Skeletal muscle cell (primary cell): ENCODE measurements at places on chromosomes 11 and 22.

GRCh38 chr11:2217211-2218030 is 45.8 kb upstream of the TH start:
- no peak for DNase-seq

GRCh38 chr11:130370845-130371590 is 56.3 kb upstream of the ZBTB44 start:
- no peak for DNase-seq

- DNase-seq = no peak
Observed at GRCh38 chr11:116774661-116775060, 1.9 kb upstream of the BUD13 start.

DNA sequence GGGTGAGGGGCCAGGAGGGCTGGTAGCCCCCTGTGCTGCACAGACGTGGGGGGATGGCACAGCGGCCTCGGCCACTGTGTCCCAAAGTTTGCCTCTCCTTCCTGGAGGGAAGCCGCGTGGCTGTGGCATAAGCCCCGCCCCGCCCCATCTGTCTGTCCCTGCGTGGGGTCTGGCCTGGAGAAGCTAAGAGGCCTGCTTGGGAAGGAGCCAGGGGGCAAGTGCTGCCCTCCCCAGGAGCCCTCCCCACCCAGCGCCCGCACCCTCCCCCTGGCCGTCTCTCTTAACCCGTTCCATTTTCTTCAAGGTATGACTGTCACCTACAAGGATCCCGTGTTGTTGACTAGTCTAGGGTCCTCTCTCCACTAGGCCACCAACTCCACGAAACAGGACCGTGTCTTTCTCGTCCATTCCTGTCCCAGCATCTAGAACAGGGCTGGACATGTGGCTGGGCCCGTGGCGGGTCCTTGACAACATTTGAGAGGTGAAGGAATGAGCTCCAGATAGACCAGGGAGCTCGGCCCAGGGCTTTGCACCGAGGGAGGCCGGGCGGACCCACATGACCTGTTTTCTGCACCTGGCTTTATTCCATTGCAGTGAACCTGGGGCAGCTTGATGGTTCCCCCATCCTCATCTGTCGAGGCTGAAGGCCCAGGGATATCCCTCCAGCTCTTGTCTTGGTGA is 428.0 kb downstream of the TBC1D22A start:
- no peak for DNase-seq

DNA sequence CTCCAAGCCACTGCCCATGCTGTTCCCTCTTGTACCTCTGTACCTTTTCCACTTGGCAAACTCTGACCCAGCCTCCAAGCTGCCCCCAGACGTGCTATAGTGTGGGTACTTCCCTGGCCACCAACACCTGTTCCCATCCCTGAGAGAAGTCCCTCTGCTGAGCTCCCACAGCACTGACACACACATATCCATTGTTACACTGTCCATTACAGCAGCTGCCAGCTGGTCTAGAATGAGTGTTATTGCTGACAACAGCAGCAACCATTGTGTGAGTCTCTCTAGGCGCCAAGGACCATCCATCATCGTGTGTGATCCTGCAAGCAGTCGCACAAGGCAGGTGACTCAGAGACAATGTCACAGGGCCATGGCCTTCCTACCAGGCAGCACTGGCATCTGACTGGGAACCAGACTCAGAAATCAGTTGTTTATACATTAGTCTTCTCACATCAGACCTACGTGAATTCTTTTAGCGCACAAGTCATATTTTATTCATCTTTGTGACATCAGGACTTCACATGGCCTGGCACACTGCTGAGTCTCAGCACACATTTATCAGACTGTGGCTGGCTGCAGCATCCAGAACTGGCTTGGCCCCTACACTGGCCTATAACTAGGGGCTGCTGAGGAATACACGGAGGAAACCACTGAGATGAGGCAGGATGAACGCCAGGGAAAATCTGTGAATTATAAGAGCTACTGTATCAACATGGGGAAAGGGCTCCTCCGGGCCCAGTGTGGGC is 56.4 kb downstream of the SGSM3 start:
- DNase-seq = peak; percentile 64

- no peak for DNase-seq
Observed at GRCh38 chr11:68061508-68061907, 22.7 kb downstream of the TCIRG1 start.

- no peak for DNase-seq
Observed at GRCh38 chr11:134045799-134046635, 22.9 kb upstream of the JAM3 start.

DNA sequence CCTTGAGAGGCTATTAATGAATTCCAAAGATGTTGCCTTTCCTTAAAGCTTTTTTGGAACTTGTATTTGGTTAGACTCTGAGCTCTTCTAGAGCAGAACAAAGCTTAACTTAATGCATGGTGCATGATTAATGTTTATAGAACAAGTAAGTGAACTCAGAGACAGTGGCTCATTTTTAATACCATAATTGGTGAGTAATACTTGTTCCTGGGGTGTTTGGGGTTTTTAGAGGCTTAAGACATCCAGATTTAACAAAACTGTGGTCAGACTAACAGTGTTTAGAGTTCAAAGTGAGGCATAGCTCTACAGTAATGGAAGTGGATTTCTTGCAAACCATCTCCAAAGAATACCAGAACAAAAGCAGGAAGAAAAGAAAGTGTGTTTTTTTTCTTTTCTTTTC is 73.7 kb upstream of the CTSC start:
- peak; percentile 53 for DNase-seq

DNA sequence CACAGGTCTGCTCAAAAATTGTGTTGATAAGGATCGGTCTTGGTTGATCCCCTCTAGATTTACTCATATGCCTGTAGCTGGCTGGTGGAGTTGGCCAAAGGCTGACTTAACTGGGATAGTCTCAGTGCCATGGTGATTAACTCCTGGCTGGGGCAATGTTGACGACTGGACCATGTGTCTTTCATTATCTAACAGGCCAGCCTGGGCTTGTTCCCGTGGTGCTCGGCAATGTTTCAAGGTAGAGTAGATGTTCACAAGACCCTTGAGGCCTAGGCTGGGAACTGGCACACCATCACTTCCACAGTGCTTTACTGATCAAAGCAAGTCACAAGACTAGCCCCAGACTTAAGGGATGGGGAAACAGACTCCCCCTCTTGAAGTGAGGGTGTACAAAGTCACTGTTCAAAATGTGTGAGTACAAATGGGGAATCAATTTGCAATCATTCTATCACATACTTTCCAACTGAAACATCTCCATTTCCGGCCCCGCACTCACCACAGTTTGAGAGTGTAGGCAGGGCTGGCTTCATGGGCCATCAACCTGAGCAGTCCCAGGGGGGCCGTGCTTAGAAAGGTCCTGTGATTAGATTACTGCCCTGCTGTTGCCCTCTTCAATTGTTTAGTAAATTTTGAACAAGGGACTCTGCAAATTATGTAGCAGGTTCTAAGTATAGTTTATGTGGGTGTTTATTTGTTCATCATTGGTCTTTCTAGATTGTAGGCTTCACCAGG is 240.8 kb downstream of the NELL1 start:
- no peak for DNase-seq

- no peak for DNase-seq
Observed at GRCh38 chr22:30867746-30868662, 100.6 kb downstream of the MORC2 start.

- no peak for DNase-seq
Observed at GRCh38 chr11:121886005-121886734, 229.8 kb downstream of the BLID start.

- DNase-seq = no peak
Observed at GRCh38 chr11:113847111-113847510, 28.3 kb downstream of the USP28 start.

DNA sequence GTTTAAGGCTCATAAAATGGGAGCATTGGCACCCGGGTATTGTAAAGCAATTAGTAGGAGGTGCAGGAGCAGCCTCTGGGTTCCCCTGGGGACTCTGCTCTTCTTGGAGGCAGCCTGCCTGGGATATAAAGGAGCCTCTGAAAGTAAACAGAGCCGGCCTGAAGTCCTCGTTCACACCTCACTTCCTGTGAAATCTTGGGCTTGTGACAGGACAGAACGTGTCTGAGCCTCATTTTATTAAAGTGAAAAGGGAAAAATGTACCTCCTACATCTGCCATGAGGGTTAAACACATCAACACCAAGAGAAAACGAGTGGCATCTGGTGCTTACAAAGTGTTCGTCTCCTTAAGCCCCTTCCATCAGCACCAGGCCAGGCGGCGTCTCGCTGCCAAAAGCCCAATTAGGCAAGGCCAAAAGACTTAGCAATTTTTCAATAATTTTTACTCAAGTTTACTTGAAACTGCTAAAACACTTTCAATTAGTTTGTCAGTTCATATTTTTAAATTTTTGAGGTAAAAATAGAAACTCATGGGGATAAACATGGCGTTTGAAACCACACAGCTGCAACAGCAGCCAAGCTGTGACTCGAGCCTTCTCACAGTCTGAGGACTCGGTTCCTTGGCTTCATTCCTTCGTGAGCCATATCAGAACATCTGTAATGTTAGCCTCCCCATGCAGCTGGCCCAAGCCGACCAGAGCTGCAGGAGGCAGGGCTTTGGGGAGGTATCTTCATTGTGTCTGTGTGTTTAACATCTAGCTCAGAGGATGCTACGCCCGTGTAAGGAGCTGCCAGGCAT is 33.6 kb downstream of the MAP6 start:
- DNase-seq = no peak

DNA sequence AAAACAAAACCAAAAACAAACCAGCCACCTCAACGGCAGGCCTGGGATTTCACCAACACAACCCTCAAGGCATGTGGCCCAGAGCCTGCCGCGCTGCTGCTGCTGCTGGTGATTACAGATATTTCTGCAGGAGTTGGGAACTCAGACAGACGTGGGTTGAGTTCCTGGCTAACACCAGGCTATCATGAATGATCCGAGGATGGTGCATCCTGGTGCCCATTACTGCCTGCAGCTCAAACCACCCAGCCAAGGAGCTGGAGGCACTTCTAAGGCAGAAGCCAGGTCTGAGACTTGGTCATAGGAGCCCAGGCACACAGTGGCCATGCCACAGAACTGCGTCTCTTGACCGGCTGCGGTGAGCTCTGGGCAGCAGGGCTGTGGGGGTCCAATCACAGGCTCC is 151.8 kb downstream of the MPPED1 start:
- no peak for DNase-seq

DNA sequence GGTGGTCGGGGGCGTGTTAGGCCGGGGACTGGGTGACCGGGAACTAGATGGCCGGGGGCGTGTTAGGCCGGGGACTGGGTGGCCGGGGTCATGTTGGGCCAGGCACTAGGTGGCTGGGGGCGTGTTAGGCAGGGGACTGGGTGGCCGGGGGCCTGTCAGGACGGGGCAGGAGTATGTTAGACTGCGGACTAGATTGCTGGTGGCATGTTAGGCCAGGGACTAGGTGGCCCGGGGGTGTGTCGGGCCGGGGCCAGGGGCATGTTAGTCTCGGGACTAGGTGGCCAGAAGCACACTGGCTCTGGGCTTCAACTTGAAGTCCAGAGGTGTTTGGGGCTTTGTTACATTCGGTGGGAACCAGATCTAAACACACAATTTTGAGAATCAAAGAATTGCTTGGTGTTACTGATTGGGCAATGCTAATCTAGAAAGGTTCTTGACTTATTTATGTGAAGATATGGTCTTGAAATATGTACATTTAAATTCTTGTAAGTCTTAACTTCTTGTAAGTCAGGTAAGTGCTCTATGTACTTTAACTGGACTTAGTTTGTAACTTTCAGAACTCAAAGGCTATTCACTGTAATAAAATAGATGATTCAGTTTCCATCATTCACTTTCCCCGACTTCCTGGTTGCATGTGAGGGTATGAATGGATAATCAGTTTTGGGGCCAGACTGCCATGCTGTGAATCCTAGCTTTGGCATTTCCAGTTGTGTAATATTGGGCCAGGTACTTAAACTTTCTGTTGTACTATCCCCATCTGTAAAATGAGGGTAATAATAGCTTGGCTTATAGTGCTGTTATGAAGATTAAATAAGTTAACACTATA is 1.1 kb downstream of the EXT2 start:
- no peak for DNase-seq

DNA sequence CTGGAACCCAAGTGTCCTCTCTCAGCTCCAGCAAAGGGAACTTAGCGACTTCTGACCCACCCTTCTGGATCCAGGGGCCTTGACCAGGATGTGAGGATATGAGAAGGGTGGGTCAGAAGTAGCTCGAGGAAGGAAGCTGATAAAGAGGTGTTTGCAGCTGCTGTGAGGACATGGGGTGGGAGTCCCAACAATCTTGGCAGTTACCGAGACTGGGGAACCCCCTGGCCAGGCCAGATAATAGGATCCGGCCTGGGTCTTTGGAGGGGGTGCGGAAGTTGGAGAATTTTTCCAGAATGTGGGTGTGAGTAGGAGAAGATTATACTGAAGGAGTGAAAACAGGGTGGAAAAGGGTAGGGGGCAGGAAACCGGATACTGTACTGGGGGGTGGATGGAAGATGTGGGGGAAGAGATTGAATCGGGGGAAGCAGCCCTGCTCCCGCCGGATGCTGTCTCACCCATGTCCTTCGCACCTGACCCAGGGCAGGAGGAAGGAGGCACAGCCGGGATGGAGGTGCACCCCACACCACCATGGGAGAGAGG is 2.8 kb upstream of the MCAM start:
- DNase-seq = no peak

DNA sequence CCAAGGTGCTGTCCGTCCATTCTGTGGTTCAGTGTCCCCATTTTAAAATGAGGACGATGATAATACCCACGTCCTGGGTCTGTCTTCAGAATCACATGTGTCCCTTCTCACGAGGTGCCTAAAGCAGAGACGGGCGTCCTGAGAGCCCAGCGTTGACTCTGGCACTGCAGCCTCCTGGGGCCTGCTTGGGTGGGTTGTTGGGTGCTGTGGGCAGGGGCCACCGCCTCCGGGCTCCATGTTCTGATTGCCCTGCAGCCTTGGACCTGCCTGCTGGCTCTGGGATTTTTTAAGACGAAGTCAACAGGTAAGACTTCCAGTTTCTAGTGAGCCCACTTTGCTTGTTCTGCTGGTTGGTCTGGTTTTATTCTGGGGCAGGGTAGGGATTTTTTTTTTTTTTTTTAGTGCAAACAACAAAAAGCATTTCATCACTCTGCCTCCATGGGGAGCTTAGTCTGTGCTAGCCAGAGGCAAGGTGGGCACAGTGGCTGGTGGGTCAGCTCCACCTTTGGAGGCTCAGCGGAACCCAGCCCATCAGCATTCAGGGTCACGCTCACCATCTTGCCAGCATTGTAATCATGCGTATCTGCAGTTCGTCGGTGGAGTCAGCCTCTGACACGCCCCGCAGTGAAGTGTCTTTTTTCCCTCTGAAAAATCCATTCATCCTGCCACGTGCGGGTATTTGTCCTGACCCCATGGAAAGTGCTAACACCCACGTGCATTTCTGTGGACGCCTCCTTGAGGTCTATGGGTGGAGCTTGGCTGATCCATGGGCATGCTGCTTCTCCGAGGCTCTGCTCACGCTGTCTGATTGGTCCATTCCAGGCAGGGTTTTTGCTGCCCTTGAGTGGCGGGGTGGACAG is 28.3 kb downstream of the NADSYN1 start:
- no peak for DNase-seq
